ENCODE measurements at places on chromosomes 5 and 9.
A peak's percentile ranks its signal among the peaks of the same experiment; 100 is the strongest.

GRCh38 chr5:138273834-138274188 lies 610 bp downstream of the GFRA3 start:
- no peak for DNase-seq

DNA sequence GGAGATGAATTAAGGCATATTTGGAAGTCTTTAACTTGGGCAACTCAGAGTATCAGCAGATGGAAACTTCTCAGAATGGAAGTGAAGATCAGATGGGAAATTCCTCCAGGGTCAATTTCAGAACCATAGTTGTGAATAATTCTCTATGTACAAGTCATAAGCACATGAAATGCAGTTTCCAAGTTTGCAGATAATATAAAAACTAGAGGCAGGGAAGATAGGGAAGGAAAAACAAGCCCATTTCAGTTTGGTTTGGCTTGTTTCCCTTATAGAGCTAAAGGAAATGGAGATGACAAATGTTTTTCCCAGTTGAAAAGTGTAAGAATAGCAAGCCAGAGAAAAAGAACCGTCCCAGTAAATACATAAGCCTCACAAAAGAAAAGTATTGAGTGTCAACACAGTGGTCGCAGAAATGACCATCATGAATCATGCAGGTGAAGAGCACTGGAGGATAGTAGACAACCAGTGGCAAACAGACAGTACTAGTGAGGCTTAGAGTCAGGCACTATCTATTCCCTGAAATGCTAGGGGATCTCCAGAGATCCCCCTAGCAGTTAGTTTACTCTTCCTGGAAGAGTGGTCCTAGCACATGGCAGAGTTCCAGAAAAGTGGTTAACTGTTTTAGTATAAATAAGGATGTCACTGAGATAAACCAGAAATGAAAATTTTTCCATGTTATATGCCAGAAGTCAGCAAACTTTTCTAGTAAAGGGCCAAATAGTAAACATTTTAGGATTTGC lies 245.9 kb downstream of the SAXO1 start:
- no peak for DNase-seq

GRCh38 chr9:110427497-110428104 lies 89.9 kb upstream of the TXNDC8 start:
- DNase-seq = peak; percentile 12

DNA sequence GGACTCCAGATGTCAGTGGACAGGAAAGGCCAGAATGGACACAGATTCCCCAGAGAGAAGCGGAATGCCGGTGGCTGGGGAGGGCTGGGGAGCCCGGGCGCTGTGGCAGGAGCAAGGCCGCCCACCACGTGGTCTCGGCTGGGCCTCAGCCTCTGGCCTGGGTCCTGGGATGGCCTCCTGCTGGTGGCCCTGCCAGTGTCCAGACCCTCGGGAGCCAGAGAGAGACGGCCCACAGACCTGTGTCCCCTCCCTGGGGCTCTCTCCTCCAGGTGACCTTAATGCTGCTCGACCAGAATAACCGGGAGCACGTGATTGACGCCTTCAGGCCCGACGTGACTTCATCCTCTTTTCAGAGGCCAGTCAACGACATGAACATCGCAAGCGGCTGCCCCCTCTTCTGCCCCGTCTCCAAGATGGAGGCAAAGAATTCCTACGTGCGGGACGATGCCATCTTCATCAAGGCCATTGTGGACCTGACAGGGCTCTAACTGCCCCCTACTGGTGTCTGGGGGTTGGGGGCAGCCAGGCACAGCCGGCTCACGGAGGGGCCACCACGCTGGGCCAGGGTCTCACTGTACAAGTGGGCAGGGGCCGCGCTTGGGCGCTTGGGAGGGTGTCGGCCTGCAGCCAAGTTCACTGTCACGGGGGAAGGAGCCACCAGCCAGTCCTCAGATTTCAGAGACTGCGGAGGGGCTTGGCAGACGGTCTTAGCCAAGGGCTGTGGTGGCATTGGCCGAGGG lies 19.0 kb downstream of the FBXW5 start:
- DNase-seq = no peak

DNA sequence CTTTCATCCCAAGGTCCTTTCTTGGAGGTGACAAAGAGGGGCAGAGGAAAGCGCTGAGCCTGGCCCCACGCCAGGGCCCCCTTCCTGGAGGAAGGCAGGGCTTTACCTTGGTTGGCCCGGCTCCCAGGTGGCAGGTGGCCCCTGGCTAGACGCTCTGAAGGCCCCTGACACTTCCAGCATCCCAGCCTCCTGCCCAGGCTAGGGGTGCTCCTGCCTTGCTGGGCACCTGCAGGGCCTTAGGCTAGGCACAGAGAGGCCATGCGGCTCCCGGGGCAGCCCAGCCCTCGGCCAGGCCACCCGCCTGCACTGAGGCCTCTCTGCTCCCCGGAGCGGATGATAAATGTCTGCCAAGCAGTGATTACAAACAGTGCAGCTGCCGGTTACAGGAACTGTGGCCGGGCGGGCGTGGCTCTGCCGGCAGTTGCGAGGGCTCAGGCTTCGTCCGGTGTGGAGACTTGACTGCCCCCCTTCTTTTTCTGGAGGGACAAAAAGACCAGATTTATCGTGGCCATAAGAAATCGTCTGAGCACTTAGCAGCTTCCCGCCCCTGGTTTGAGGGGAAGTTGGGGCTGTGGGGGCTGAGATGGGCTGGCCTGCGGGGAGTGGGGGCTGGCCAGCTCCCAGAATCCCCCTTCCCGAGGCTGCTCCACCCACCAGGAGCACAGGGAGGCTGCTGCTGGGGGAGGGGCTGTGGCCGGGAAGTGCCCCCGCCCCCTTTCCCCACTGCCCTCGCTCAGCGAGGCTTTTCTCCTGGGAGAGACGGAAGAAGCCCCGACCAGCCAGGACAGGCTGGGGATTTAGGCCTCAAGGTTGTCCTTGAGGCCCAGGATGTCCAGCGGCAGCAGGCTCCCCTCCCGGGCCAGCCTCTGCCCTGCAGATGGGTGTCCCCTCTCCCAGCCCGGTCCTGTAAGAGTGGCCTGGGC lies 31.6 kb upstream of the UBAC1 start:
- no peak for DNase-seq

GRCh38 chr9:37984672-37985611 lies 81.0 kb upstream of the SLC25A51 start:
- DNase-seq = no peak

DNA sequence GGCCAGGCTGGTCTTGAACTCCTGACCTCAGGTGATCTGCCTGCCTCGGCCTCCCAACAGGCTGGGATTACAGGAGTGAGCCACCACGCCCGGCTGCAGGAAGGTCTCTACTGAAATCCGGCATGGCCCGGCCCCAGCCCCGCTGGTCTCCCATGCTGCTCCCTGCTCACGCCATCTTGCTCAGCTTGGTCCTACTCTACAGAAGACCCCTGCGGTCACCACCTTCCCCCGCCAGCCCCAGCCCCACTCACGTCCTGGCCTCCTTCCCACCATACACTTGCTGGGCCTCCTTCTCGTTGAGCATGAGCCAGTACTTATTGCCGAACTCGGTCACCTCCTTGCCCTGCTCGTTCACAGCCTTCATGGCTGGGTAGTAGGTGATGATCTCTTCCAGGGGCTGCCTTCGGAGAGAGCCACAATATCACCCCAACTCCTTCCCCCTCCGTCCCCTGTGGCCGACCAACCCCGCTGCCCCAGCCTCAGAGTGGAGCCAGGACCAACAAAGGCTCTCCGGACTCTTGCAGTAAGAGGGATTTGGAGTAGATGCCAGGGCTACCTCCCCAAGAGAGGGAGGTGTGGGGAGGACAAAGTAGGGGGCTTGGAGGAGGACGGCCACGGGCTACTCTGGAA lies 4.0 kb downstream of the PTGES2 start:
- no peak for DNase-seq

- no peak for DNase-seq
Observed at GRCh38 chr5:52956014-52956413, 33.1 kb upstream of the ITGA2 start.

DNA sequence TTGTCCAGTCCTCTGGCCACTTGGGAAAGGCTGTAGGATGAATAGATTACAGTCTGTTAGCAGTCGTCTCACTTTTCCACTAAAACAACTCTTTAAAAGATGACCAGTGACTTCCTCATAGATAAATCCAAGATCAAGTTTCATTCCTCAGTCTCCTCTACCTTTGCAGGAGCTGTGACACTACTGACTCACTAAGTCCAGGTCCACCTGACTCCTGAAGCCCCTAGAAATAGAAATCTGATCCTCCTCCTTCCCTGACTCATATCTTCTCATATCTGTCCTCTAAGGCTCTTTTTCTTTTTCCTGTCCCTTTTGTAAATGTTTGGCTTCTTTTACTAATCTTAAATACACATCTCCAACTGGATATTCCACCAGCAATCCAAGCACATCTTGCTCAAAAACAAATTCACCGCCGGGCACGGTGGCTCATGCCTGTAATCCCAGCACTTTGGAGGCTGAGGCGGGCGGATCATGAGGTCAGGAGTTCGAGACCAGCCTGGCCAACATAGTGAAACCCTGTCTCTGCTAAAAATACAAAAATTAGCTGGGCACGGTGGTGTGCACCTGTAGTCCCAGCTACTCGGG lies 2.6 kb downstream of the CCDC125 start:
- DNase-seq = no peak

- DNase-seq = no peak
Observed at GRCh38 chr9:77021922-77022782, 2.7 kb downstream of the FOXB2 start.

DNA sequence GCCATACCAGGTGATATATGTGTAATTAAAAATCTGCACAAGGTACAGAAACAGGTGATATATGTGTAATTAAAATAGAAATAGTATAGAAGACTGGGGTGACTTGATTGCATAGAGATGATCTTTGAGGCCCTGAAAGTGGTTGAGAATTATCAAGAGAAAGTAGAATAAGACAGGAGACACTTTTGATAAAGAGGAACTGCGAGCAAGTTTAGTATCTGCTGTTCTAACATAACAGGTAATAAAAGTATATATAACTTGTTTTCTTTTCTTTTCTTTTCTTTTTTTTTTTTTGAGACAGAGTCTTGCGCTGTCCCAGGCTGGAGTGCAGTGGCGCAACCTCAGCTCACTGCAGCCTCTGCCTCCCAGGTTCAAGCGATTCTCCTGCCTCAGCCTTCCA lies 5.4 kb downstream of the SNX2 start:
- no peak for DNase-seq

DNA sequence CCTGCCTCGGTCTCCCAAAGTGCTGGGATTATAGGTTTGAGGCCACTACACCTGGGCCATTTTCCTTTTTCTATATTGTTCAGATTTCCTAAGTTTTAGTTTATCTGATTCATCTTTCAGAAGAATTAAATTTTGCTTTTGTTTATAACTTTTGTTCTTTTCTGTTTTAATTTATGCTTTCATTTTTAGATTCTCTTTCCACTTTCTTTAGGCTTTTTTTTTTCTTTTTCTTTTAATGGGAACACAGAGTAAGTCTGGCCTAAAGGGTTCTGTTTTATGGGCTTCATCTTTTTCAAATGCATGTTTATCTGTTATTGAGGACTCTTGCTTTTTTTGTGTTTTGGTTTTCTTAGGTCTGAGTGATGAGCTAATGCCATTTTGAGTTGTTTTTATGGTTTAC lies 42.1 kb downstream of the SNX30 start:
- no peak for DNase-seq

GRCh38 chr9:77435688-77436087 lies 212.4 kb downstream of the GNA14 start:
- DNase-seq = no peak

GRCh38 chr9:70061776-70062175 lies 18.1 kb downstream of the MAMDC2 start:
- DNase-seq = no peak

Measured in iPS DF 19.7 (cell line).